T follicular helper cell (primary cell): ENCODE measurements at places on chromosomes 12 and 14.

DNA sequence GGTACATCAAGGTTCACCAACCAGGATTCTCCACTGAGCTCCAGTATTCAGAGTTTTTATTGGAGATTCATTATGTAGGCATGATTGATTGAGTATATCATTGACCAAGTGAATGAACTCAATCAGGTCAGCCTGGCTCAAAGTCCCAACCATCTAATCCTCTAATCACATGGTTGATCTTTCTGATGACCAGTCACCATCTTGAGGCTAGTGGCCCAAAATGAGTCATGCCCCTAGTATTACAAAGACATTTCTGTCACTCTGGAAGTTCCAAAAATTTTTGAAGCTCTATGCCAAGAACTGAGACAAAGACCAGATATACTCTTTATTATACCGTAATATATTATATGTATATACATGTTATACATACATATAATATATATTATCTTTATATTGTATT, 75.9 kb upstream of the ATF7IP start:
- DNase-seq = no peak

GRCh38 chr14:24674204-24674970, 40.4 kb upstream of the GZMB start:
- peak; percentile 15 for DNase-seq

GRCh38 chr14:77039285-77040058, 11.0 kb upstream of the IRF2BPL start:
- no peak for DNase-seq

- no peak for DNase-seq
Measured at GRCh38 chr12:592024-592505, 71.2 kb downstream of the NINJ2 start.

- DNase-seq = no peak
Measured at GRCh38 chr12:58907391-58907790, 12.9 kb downstream of the LRIG3 start.

DNA sequence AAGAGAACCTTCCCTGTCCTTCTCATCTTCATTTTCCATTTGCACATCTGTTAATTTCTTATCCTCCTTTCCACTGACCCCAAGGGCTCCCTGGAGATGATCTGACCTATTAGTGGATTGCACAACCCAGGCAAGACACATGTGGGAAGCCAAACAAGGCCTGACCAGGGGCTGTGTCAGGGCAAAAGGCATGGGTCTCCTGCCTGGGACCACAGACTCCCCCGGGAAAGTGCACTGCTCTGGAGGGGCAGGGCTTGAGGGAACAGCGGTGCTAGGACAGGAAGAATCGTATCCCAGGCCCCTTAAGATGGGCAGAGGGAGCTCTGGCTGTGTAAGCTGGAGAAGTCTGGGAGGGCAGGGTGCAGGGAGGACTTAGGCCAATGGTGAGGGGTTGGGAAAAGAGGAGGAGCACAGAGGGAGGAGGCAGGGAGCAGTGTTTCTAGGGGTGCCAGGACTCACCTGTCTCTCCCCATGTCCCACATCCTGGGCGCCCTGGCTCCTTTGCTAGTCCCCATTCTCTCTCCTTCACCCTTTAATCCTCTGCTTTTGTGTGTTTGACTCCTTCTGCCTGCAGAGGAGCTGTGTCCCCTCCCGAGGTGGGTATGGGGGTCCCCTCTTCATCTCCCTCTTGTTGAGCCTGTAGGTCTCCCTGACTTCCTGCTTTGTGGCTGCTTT, 25.3 kb downstream of the PLEKHG3 start:
- no peak for DNase-seq
